ENCODE measurements at places on chromosomes 3 and 15.

DNA sequence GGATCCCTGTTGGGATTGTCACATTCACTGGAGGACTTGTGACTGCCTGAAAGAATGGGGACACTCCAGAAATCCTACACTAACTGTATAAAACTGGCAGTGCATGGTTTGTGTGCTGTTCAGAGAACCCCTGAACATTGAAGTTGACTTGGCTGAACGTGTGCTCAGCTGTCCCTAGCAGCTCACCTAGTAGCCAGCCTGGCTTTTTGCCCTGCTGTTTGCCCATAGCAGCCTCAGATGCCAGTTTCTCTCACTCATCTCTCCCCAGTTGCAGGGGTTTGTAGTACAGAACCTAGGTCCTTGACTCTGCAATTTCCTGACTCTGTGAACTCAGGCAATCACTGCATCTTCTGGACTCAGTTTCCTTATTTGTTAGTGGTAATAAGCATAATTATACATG is 63.0 kb downstream of the KCNAB1 start:
- no peak for DNase-seq

DNA sequence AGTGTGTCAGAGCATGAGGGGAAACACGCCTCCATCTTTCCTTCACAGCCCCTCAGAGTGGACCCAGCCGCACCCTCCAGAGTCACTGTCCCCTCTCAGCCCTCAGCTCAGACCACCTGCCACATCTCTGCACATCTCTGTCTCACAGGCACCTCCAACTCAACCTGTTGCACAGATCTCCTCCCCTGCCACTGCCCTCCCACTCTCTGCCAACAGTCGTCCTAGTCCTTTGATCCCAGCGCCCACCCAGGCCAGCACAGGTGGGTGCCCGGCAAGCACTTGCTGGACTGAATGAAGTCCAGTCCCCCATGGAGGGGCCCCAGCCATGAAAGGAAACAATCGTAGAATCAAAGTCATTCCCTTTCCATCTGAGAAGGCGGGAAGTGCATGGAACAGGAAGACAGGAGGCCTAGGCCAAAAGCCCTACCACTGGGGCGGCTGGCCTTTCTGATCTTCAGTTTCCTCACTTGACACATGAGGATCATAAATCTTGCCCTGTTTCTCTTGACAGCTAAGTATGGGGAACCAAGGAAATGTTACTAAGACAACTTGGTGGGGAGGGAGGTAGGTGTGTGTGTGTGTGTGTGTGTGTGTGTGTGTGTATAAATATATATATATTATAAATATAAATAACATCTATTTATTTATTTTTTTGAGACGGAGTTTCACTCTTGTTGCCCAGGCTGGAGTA is 28.1 kb downstream of the HCN4 start:
- no peak for DNase-seq

DNA sequence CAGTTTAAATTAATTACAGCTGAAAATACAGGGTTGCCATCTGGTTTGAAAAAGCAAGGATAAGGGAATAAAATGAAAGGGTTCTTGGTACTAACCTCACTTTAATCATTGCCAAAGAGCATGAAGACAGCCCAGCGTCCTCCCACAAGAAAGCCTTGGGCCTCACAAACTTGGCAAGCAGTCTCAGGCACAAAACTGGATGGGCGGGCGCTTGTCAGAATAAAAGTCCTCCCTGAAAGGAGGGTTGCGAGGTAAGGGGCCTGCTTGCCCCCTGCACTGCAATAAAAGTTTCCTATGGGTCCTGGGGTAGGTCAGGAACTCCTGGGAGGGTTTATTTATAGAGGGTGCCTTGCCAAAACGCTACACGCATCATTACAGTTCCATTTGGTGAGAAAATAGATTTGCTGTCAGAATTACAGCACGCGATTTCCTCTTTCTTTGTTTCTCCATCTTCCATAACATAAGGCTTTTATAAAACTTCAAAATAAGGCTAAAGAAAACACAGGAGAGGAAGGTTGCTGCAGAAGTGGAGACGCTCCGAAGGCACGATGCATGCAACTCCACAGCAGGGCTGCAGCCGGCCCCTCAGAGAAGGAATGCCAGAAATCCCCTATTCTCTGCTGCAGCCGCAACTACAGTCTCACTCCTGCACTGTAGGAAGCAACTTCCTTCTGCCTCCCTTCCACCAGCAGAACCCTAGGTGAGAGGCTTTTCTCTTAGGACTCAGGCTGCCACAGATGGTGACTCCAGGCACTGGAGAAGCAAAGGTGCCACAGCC is 61.3 kb downstream of the VGLL4 start:
- DNase-seq: peak; percentile 86

GRCh38 chr15:66619152-66619903 is 53.5 kb upstream of the LCTL start:
- DNase-seq: peak; percentile 79

DNA sequence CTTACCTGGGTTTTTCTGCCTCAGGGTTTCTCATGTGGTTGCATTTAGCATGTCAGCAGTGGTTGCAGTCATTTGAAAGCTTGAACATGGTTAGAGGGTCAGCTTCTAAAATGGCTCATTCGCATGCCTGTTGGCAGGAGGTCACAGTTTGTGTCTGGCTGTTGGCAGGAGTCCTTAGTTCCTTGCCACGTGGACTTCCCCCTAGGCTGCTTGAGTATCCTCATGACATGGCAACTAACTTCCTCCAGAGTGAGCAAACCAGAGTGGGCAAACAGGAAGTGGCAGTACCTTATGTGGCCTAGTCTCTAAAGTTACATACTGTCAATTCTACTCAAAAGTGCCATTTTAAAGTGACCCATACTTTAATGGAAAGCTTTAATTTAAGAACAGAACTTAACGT is 3.4 kb upstream of the UNC13C start:
- DNase-seq: no peak

GRCh38 chr3:54357301-54357700 is 234.9 kb downstream of the CACNA2D3 start:
- no peak for DNase-seq

DNA sequence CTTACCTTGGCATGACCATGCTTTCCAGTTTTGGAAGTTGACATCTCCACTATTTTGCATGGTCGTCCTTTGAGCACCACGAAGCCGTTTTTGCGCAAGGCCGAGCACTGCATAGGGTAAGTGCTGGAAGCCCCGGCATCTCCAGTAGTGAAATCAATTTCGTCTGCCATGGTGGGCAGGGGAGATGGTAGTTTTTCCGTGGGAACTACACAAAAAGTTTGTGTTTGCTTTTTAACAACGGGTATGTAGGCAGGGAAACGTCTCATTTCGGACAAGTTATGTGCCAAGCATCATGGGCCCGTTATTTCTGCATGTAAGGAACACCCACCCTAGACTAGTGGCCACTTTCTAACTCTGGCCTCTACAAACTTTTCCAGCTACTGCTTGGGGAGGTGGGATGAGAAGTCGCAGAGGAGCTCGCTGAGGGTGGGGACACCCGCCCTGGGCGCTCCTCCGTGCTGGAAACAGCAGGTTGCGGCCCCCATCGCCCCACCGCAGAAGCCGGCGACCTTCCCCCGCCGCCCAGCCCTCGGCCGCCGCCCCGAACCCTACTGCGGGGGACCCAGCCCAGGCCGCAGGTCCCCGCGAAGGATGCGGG is 701 bp downstream of the EIF5A2 start:
- DNase-seq: no peak

- no peak for DNase-seq
These were observed 10.4 kb downstream of the SECISBP2L start for GRCh38 chr15:49035825-49036224.

- no peak for DNase-seq
These were observed 4.3 kb upstream of the COPG1 start for GRCh38 chr3:129245141-129245540.

DNA sequence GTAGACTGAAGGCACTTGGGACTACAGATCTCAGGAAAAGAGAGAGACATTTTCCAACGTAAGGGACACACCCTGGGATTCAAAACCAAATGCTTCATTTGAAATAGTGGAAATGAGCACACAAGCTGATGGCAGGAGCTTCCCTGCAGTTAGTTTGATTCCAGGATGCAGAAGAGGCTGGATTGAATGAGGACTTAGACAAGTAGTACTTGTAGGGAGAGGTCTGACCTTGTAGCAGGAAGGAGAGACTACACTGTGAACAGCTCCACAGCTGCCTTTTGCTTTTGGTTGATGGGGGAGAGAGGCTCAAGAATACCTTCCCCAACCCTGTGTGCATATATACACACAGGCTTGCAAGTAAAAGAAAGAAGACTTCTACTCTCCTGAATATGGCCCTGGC is 51.5 kb downstream of the PDE8A start:
- no peak for DNase-seq

- DNase-seq: no peak
These were observed 83.0 kb upstream of the LMOD3 start for GRCh38 chr3:69205385-69205784.

DNA sequence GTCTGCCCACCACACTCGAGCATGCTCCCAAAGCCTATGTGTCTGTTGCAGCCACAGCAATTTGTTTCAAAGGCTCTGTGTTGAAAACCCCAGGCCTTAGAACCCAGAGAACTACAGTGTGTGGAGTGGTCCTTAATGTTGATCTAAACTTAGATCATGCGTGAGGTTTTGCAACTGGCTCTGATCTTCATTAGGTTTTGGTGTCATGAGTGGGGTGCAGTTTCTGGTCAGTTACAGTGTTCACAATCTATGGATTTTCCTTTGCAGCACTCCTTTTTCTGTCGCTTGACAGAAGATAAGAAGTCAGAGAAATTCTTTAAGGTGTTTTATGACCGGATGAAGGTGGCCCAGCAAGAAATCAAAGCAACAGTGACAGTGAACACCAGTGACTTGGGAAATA is 213.0 kb upstream of the BHLHE40 start:
- DNase-seq: no peak

DNA sequence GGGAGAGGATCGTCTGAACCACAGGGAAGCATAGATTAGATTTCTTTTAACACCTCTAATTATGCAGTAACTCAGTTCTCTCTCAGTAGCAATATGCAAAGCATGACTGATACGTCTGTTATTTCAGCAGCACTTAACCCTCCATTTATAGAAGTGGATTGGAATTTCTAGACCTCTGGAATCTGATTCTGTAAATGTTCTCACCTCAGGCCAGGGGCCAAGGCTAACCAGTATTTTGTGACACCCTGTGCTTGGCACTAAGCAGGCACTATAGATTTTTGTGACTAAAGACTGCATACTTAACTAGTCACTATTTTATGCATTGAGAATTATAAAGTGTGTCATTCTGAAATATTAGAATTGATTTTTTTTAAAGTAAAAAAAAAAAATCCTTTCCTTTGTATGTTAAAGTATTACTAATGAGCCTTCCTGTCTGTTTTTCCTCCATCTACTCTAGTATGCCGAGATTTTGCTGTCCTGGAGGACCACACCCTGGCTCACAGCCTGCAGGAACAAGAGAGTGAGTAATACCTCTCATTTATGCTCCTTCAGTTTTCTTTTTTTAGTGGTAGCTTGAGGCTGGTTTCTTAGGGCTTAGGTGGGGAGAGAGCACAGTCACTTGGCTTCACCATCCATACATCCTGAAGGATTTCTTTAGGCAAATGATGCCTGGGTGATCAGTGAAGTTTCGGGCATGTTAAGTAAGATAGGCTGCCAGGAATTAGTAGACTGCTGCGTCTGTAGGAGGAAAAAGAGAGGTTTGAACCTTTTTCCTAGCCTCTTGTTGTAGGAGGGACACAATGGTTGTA is 26.5 kb upstream of the UTS2B start:
- no peak for DNase-seq

DNA sequence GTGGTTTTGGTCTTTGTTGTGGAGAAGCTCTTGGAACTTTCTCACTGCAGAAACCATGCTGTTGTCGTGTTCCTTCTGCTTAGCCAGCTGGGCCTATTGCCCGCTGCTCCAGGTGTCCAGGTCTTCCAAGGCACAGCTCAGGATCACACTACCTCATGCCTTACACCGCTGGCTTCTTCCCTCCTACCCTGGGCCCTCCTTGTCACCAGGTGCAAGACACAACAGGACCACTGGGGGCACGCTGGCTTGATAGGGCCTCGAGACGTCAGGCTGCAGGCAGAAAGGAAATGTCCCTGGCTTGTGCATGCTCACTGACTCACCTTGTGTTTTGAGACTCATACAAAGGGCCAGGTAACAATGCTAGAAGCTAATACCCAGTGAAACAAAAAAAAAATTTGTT is 32.3 kb downstream of the PAQR9 start:
- no peak for DNase-seq

- DNase-seq: no peak
These were observed 16.0 kb downstream of the FOXL2NB start for GRCh38 chr3:138962854-138963560.

Data from left forelimb (tissue), 1 donor.